Stimulated activated CD4-positive, alpha-beta T cell treated with anti-CD3 and anti-CD28 coated beads, Interleukin-1b, Interleukin-23, amount 100 ng/mL, for 24 hours (primary cell): ENCODE measurements at places on chromosomes 1 and 21.

DNA sequence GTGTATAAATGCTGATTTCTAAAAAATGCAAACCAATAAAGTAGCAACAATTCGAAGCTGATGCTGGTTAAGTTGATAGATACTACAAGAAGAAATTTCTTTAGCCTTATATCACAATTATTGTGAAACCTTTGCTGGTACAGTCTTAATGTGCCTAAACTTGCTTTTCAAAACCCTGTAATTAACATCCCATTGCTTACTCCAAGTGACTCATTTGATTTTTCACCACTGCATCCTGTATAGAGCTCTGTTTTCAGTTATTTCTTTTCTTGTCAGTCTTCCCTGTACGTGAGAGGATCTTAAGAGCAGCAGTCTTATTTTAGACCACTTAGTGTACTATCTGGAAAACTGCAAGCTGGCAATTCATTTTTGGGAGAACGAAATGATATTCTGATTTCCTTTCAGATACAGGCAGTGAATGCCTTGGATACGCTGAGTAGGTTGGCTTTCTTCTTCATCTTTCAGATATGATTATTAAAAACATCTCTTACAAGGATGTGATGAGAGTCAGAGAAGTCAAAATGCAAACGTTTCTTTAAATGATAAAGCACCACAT lies 210.3 kb downstream of the KCTD3 start:
- no peak for DNase-seq

DNA sequence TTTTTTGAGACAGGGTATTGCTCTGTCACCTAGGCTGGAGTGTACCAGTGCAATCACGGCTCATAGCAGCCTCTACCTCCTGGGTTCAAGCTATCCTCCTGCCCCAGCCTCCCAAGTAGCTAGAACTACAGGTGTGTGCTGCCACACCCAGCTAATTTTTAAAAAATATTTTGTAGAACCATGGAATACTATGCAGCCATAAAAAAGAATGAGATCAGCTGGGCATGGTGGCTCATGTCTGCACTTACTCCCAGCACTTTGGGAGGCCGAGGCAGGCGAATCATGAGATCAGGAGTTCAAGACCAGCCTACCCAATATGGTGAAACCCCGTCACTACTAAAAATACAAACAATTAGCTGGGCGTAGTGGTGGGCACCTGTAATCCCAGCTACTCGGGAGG lies 29.9 kb upstream of the CTPS1 start:
- no peak for DNase-seq

- no peak for DNase-seq
Observed at GRCh38 chr1:218617986-218618385, 272.9 kb downstream of the TGFB2 start.

DNA sequence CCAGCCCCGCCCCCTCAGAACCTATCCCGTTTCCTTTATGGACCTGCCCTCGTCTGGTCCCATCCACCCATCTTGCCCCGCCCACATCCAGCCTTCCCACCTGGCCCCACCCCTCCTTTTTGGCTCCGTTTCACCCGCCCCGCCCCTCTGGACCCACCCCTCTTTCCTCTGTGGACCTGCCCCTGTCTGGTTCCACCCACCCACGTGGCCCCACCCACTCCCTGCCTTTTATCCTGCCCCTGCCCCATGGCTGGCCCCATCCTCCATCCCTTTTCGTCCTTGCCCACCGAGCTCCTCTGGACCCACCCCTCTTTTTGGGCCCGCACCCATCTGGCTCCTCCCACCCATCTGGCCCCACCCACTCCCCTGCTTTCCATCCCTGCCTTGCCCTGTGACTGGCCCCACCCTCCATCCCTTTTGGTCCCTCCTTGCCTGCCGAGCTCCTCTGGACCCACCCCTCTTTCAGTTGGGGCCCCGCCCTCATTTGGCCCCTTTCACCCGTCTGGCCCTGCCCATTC lies 177.3 kb downstream of the CAMTA1 start:
- DNase-seq = peak; percentile 12

DNA sequence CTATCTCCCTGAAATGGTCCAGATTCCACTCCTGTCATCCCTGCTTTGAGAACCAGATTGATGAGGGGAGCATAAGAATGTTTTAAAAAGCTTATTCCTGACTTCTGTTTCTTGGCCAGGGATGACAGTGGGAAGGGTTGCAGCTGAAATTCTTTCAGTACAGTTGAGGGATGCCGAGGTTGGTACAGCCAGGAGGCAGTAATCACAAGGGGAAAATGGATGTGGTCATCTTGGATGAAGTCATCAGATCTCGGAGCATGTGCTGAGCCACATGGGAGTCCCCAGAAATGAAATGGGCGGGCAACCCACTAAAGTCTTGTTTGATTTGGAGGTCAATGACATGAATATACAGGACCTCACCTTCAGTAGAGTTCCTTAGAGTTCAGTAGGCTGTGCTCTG lies 18.7 kb upstream of the PLA2G2E start:
- no peak for DNase-seq

DNA sequence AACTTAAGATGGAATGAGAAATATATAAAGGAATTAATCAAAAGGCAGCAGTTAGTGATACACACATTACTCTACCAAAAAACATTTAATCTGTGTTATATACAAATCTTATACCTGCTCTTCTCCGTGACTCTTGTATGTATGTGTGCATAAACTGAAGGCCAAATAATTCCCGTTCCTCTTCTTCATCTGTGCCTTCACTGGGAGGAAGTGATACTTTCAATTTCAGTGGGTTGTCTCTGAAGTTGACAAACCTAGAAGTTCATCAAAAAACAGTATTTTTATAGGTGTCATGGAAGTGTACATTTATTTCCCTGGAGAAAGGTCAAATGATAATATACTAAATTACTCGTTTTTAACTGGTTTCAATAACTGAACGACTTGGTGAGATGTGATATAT lies 19.3 kb downstream of the TRMT13 start:
- no peak for DNase-seq

GRCh38 chr1:211843018-211843417 lies 12.5 kb upstream of the LPGAT1 start:
- no peak for DNase-seq

DNA sequence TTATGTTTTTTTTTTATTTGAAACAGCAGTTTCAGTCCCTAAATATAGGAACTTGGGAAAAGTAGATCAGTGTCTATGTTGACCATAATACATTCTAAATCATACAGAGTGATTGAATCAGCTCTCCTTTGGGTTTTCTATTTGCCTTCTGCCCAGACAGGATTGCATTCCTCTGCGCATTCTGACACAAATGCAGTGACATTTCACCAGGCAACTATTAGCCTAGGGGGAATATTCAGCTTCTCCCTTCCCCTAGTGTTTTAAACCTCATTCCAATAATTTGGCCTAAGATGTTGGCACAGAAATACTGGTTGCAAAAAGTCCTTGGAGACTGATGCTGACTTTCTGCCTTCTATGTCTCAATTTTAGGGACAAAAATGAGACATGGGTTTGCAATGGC lies 172.8 kb downstream of the PTGER3 start:
- DNase-seq = no peak

DNA sequence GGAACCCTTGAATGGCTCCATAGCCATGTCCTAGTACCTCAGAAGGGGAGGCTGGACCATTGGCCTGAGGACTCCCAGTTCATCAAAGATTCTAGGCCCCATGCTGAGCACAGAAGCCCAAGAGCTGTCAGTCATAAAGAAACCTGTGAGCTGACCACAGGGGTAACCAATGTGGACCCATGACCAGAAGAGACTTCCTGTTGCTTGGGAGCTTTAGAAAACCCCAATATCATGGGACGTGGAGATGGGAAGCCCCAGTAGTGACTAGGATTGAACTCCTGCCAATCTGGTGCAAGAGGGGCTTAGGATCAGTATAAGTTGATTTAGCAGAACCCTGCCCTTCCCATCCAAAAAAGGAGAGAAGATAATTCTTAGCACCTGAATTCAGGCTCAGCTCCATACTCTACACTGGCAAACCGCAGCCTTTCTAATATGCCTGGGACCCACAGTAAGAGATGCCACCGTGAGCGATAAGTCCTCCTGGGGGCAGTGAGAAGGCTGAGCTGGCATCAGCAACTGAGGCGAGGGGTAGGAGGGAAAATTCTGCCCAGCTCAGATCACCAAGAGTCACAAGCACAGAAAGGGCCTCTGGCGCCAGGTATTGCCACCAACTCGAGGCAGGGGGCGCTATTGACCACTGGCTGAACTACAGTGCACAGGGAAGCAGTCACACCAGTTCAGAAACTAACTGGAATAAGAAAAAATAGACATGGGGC lies 108.9 kb downstream of the CAPN8 start:
- no peak for DNase-seq

DNA sequence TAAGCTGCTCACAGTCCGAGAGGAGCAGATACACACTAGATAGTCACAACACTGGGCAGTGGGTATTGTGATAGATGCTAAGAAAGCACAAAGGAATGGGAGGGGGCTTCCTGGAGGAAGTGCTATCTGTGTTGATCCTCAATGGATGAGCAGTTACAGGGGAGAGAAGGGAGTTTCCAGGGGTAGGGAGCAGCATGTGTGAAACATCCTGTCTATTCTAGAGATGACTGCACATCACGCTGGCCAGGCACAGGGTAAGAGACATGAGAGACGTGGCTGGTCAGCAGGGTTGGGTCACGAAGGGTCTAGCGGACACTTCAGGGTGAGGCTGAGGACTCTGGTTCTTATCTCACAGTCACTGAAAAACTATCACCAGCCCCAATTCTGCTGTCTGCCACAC lies 235.2 kb downstream of the TRABD2B start:
- DNase-seq = no peak

- DNase-seq = peak; percentile 62
Observed at GRCh38 chr1:27395441-27396195, 3.2 kb downstream of the GPR3 start.

- no peak for DNase-seq
Observed at GRCh38 chr1:240282061-240282830, 190.6 kb downstream of the FMN2 start.

DNA sequence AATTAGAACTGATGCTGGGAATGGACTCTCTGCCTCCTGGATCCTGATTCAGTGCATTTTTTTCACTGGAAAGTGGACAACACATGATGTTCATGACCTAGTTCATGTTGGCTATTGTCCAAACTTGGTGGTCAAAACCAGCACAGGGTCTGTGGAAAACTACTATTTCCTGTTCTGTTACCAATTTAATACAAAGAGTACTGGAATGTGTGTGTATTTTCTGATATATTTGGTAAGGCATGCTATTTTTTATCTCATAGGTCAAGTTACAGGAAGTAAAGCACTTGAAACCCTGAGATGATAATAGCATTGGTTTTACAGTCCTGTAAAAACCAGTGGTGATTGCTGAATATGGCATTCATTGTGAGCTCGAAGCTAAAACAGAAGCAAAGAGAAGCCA lies 89.9 kb downstream of the SGIP1 start:
- no peak for DNase-seq

- DNase-seq = no peak
Observed at GRCh38 chr1:156241311-156241811, 623 bp upstream of the BGLAP start.

DNA sequence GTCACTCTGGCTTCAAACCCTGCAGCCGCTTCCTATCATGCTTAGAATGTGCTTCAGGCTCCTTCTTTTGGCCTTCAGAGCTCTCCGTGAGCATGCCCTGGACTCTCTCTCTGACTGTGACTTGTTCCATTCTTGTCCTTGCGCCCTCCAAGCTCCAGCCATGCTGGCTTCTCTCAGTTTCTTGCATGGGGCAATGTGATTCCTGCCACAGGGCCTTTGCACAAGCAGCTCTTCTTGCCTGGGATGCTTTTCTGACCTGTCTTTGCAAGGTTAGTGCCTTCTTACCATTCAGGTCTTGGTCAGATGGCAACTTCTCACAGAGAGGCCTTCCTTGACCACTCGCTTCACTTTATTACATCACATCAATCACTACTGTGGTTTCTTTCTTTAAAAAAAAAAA lies 66.1 kb downstream of the NFASC start:
- DNase-seq = no peak

GRCh38 chr1:15258833-15259621 lies 12.0 kb downstream of the FHAD1 start:
- DNase-seq = no peak

GRCh38 chr21:42063571-42064521 lies 7.3 kb upstream of the UMODL1 start:
- DNase-seq = no peak

GRCh38 chr1:113255038-113255719 lies 135.1 kb upstream of the MAGI3 start:
- no peak for DNase-seq

GRCh38 chr1:55506740-55507577 lies 291.8 kb upstream of the USP24 start:
- no peak for DNase-seq

DNA sequence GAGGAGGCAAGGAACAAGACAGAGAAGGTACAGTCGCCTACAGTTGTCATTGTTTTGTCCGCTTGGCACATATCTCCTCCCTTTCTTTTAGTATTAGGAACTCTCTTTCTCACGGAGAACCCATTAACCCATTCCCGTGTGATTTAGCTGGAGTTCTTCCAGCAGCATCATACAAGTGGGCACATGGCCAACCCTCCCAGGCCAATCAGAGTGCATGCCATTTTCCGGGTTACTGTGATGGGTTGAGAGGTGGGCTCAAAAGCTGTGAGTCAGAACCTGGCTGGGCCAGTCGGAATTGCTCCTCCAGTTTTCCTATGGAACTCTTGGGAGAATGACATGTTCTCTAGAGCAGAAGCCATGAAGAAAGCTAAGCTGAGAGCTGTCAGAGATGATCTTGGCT lies 83.1 kb upstream of the SOD1 start:
- DNase-seq = no peak

GRCh38 chr1:248143311-248143710 lies 1.6 kb upstream of the OR2M5 start:
- DNase-seq = no peak

GRCh38 chr1:230548357-230548756 lies 93.9 kb upstream of the COG2 start:
- DNase-seq = no peak

DNA sequence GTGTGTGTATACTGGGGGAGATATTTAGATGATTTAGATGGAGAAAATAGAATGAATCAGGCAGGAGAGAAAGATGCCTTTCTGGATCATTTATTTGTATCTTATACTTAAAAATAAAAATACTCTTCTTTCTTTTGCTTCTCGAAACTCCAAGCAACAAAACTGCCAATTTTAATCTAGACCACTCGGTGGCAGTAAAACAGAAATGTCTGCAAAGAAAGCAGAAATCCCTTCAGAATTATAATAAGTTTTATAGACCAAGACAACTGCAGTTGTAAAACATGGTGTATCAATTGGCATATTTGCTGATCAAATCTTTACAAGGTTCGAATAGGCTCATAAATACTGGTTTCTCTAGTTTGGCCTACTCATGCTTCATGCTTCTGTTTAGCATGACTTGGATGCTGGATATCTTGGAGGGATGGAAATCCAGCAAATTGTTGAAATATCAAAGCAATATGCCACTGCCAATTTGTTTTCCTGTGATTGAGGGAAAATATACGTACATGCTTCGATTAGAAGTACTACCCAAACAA lies 15.1 kb upstream of the C1orf87 start:
- no peak for DNase-seq
